SK-MEL-5 (cell line): ENCODE measurements at places on chromosomes 16 and 17. TPM values are rescaled to one million over a fixed set of nuclear protein-coding genes. Genes with fewer than 3 reads are reported as not detected.

Gene CDH13
- total RNA-seq = not detected in 2 replicates

Gene NTN1
- 5.9 and 7.0 TPM in 2 replicates for total RNA-seq

Gene PDE6G
- 0.67 TPM in 1 of 2 replicates, not detected in the other for total RNA-seq

Gene TBX2
- total RNA-seq = 25.2 and 27.7 TPM in 2 replicates

Gene LGALS9B
- total RNA-seq = not detected in 2 replicates

Gene RFFL
- 9.7 and 11.2 TPM in 2 replicates for total RNA-seq

Gene NACA2
- total RNA-seq = not detected in 2 replicates

Gene CMTM2
- total RNA-seq = not detected in 2 replicates

Gene CCR7
- not detected in 2 replicates for total RNA-seq

Gene HLF
- 0.24 and 1.8 TPM in 2 replicates for total RNA-seq

Gene CDH11
- not detected in 2 replicates for total RNA-seq

Gene TBC1D3I
- not detected in 2 replicates for total RNA-seq
